Stimulated activated CD8-positive, alpha-beta memory T cell treated with anti-CD3 and anti-CD28 coated beads, Interleukin-4, amount 100 ng/mL, for 4 hours (primary cell): ENCODE measurements at places on chromosomes 6 and 20.

- no peak for DNase-seq
Observed at GRCh38 chr20:4726710-4727397, 5.1 kb downstream of the PRND start.

GRCh38 chr20:35063168-35063567 is 29.4 kb downstream of the TRPC4AP start:
- no peak for DNase-seq

- DNase-seq = no peak
Observed at GRCh38 chr6:83518816-83519480, 6.6 kb downstream of the PRSS35 start.

DNA sequence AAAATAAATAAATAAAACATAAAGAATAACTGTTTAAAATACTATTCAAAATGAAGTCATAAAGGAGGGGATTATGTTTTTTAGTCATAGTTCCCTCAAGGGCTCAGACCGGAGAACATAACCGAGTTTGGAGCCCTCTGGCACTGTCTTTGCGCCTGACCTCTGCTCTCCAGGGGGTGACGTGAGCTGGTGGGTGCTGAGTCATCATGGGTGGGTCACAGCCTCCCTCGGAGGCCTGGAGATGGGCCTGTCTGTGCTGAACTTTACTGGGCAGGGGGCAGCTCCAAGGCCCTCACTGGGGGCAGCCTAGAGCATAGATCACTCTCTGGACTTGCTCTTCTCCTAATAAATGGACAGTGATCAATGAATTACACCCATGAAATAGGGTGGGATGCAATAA is 3.1 kb upstream of the MAVS start:
- DNase-seq = no peak

DNA sequence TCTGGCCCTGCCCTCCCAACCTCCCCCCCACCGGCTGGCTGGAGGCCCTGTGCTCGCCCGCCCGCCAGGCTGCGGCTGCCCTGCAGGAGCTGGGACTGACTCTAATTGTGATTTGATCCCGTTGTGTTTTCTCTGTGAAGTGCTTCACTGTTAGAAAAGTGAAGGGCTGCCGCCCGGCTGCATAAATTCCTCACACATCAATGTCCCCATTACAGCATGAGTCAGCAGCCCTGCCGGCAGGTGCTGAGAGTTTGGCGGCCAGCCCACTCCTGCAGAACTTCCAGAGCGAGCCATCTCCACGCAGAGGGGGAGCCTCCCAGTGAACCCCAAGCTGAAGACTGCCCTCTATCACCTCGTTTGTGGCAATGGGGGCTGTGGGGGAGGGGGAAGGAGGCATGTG is 137.9 kb downstream of the DLL1 start:
- DNase-seq = no peak

DNA sequence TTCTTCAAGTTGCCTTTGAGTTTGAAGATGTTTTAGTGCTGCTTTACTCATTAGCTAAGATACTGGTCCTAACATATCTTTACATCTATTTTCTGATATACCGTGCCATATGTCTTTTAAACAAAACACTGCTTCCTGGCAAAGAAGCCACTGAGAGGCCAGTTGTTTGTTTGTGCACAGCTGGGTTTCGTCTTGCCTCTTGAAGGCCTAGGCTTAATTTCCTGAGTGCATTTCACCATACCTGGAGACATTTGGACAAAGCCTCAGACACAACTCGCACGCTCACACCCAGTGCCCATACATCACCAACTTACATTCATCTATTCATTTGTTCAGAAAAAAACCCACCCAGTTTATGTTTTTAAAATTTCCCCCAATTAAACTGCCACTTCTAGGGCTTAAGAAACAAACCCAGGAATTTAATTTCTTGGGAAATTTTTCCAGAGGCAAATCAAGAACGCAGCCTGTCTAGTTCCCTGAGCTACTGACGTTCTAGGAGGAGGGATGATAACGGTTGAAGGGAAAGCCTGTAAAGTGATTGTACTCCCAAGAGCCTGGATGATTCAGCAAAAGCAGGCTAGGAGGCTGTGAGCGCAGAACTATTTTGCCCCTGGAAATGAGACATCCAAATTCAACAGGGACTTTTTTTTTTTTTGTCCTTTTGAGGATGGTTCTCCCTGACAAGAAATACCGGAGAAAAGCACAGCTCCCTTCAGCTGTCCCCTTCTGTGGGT is 77.7 kb downstream of the OLIG3 start:
- DNase-seq = no peak

DNA sequence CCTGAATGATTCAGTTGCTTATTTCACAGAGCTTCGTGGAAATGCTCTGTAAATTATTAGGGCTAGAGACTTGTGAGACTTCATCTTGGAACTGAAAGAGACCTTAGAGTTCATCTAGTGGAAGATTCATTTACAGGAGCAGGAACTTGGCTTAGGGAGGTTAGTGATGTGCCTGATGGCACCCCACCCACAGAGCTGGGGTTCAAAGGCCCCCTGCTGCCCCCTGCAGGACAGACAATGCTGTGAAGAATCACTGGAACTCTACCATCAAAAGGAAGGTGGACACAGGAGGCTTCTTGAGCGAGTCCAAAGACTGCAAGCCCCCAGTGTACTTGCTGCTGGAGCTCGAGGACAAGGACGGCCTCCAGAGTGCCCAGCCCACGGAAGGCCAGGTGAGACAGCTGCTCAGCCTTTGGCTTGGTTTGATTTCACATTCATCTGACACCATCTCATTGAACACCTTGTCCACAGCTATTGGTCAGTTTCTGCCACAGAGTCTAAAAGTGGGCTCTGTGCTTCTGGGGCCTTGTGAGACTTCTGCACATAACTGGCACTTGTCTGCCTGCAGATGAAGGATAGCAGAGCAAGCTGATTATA is 25.1 kb downstream of the MYBL2 start:
- DNase-seq = peak; percentile 22

DNA sequence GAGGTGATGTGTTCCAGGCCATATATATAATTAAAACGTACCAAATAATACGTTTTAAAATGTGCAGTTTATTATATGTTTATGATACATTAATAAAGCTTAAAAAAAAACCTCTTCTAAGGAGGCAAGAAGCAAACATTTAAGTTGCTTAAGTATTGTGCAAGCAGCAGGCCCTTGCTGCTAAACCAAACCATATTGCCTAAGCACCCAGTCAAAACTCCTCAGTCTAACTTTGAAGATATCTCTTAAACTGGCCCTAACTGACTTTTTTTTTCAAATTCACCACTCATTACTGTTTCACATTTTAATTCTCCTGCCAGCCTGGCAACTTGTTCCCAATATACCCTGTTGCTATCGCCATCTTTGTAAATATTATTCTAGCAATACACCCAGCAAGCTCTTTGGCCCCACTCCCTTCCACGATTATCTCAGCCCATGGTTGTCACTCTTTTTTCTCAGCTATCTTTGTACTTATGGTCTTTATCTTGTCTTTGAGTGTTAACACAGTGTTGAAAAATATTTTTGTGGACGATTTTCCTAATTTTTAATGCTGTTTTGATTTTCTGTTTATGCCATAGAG is 60.9 kb downstream of the C6orf58 start:
- DNase-seq = no peak

DNA sequence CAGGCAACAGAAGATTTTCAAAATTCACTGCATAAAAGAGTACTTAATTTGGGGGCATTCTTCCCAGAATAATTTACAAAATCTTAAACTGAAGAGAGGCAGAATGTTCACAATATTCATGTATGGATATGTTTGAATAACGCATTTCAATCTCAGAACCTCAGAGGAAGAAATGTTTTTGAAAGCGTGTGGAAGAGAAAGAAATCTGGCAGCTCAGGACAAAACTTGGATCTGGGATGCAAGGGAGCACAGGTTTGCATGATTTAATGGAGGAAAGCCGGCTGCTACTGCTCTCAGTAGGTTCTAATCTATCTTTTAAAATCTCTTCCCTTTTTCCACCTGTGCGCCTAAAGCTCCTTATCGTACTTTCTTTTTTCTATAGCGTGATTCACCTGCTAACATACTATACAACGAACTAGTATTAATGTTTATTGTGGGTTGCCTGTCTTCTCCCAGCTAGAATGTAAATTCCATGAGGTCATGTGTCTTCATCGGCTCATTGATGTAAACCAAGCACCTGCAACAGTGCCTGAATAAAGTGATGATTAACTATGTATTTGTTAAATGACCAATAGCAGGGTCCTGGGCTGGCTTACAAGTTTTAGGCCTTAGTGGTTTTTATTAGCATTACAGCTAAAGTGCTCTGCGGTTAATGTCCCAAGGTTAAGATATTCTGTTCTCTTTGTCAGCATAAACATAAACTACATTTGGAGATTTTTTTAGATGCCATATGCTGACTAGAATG is 15.3 kb downstream of the PRL start:
- no peak for DNase-seq

DNA sequence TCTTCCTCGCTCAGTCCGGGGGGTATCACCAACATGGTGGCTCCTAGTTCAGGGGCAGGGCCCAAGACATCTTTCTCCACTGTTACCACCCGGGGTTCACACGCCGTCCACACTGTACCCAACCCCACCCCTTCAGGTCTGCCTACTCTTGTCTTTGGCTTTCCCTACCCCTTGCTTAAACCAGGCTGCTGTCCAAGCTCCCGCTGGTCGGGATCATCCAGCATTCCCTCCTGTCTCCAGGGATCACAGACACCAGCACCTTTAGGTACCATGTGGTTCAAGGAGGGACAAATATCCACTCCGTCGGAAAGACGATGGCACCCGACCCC is 395 bp downstream of the NELFE start:
- no peak for DNase-seq

GRCh38 chr20:9574776-9575175 is 60.4 kb downstream of the LAMP5 start:
- DNase-seq = no peak
